Right ventricle myocardium superior (tissue), 1 donor: ENCODE measurements at places on chromosomes 13 and 19. TPM values are rescaled to one million over a fixed set of nuclear protein-coding genes. Genes with fewer than 3 reads are reported as not detected.

The PSG3 gene
- total RNA-seq, result not detected

The ZNF763 gene
- 3.7 TPM for total RNA-seq

The CALR3 gene
- not detected for total RNA-seq

GRCh38 chr13:90838317-90838960 is 509.0 kb upstream of the MIR17HG start:
- no peak for DNase-seq

GRCh38 chr19:4868286-4868834 is 893 bp upstream of the PLIN3 start:
- DNase-seq, result no peak

- DNase-seq, result no peak
Measured at GRCh38 chr13:62207388-62207787, 791.7 kb upstream of the PCDH20 start.

GRCh38 chr19:3697671-3698385 is 2.4 kb downstream of the PIP5K1C start:
- no peak for DNase-seq
